ENCODE measurements at places on chromosomes 13 and 19.

- no peak for DNase-seq
Measured at GRCh38 chr19:19464339-19465098, 50.8 kb downstream of the TSSK6 start.

DNA sequence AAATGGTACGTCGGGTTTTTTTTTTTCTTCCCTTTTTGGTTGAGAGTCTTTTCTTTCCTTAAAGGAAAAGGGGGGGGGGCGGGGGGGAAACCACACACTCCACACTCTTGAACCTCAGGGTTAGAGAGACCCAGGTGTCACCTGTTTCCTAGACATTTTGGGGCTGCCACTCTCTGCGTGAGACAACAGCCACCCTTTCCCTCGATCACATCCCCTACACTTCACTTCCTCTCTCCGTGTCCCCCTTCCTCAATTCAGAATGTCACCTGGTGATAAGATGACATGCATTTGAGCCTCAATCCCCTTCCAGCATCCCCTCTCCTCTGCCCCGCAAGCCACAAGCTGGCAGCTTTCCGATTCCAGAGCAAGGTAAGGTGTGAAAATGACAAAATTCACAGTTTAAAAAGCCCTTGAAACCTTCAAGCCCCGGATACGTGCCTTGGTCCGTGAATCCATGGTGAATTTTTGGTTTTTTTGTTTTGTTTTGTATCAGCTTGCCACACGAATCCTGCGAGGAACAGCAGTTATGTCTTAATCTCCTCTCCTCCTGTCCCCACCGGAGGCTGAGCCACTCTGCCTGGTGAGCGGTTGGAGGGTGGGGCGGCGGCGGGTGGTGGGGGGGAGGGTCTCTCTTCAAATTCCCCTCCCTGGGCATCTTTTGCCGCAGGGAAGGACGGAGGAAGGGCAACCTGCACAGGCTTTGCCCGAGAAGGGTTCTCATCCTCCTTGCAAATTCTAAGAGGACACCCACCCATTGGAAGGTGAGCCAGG lies 4.2 kb downstream of the PTPRS start:
- no peak for DNase-seq

DNA sequence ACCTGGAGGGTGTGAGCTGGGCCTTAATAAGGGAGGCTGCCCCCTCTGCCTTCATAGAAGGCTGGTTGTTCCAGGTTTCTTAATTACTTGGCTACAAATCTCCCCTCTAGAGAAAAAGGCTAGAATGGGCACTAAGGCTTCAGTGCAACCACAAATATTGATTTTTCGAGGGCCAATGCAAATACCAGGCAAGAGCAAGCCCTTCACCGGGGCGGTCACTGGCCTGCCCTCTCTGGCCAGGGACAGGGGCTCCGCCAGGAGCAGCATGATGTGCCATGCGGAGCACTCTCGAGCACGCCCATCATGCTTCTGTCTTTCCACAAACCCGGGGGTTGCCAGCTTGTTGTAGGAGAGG lies 127.8 kb upstream of the SPACA7 start:
- DNase-seq = no peak

GRCh38 chr13:102040812-102041211 lies 361.0 kb downstream of the FGF14 start:
- peak; percentile 58 for DNase-seq

GRCh38 chr13:110379905-110380341 lies 72.8 kb downstream of the COL4A2 start:
- DNase-seq = no peak

- DNase-seq = no peak
Measured at GRCh38 chr19:46193678-46194077, 35.9 kb upstream of the IGFL1 start.

- no peak for DNase-seq
Measured at GRCh38 chr13:44044547-44045179, 165.0 kb downstream of the LACC1 start.

DNA sequence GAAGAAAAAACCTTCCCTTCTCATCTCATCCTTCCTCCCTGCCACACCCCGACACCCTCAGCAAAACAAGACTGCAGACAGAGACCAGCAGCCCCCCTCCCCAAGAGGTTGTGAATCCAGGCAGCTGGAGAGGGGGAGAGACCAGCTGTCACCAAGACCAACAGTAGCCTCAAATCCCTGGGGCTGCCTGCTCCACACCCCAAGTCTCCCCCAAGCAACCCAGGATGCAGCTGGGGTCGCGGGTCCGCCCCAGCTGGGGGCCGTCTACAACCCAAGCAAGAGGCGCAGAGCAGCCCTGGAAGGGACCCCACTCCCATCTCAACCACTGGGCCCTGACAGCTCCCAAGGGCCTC lies 7.1 kb downstream of the KLF16 start:
- no peak for DNase-seq

- no peak for DNase-seq
Measured at GRCh38 chr13:58884353-58885209, 1253.0 kb downstream of the PCDH17 start.

GRCh38 chr13:30972888-30973377 lies 40.5 kb downstream of the TEX26 start:
- no peak for DNase-seq

DNA sequence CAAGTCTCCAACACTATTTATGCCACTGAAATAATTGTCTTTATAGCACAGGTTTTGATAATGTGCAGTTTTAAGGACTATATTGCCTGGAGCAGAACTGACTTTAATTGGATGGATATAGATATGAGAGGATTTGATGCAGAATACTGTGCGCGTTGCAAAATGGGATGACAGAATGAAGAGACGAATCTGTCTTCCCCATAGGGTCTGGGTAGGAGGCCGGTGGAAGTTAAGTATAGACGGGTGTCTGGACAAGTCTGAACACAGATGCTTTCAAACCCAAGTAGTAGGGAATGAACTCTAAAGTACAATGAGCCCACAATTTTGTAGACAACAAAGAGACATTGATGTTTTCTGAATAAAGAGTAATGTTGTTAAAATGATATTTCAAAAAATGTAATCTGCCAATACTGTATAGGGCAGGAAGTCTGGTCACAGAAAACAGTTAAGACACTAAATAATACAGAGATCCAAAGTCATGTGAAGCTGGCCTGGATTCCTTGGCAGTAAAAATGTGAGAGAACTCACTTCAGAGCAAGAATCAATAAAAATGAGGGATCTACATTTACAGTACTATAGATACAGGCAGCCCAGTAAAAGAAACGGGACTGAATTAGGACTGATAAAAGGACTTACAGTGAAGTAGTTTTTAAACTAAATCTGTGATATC lies 125.5 kb downstream of the ENOX1 start:
- DNase-seq = no peak

GRCh38 chr19:29266001-29266400 lies 53.0 kb upstream of the UQCRFS1 start:
- no peak for DNase-seq

DNA sequence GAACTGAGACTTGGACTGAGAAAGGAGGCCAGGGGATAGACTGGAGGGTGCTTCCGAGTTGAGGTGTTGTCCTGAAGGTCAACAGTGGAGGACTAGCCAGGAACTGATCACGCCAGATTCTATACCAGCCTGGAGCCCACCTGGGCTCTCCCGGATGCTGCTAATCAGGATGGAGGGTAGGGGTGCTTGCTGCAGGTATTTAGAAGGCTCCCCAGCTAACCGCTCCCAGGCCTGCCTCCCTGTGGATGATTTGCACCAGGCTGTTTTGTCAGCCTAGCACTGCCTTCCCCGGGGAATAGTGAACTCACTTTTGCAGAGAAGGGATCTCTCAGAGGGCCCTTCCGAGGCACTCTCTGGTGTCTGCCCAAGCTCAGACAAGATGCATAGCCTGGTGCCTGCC lies 60.5 kb upstream of the KCTD15 start:
- no peak for DNase-seq

DNA sequence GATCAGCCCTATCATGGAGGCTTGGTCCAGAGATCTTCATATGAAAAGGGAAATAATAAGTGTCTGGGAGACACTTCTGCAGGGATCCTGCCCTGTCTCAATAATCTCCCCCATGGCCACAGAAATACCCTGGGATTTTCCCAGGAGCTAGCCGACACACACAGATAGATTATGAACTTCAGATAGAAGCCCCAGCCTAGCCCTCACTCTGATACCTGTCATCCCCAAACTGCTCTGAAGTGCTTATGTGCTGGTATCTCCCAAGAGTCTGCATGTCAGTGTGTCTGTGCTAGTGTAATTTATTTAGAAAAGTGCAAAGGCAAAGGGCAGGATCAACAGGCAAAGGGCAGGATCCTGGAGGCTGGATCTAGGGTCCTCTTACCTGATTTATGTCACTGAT lies 38.7 kb upstream of the ZNF766 start:
- DNase-seq = no peak

- no peak for DNase-seq
Measured at GRCh38 chr19:15282311-15282705, 50.0 kb downstream of the BRD4 start.

DNA sequence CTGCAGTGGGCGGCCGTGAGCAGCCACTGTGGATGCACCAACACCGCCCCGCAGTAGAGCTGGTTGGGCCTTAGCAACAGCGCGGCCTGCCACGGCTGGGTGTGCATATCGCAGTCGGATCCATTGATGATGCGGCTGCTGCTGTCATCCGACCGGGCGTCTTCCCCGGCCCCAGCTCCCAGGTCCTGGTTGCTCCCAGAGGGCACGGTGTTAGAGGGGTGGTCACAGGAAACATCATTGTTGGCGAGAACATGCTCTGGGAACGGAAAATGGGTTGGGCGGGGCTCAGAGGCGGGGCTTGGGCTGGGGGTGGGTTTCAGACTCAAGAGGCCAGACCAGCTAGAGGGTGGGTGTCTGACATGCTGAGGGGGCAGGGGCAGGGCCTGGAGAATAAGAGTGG lies 3.0 kb downstream of the KLK5 start:
- DNase-seq = no peak

GRCh38 chr13:97781891-97782305 lies 171.6 kb upstream of the IPO5 start:
- no peak for DNase-seq

- no peak for DNase-seq
Measured at GRCh38 chr19:33374236-33374714, 766 bp downstream of the CEBPG start.

DNA sequence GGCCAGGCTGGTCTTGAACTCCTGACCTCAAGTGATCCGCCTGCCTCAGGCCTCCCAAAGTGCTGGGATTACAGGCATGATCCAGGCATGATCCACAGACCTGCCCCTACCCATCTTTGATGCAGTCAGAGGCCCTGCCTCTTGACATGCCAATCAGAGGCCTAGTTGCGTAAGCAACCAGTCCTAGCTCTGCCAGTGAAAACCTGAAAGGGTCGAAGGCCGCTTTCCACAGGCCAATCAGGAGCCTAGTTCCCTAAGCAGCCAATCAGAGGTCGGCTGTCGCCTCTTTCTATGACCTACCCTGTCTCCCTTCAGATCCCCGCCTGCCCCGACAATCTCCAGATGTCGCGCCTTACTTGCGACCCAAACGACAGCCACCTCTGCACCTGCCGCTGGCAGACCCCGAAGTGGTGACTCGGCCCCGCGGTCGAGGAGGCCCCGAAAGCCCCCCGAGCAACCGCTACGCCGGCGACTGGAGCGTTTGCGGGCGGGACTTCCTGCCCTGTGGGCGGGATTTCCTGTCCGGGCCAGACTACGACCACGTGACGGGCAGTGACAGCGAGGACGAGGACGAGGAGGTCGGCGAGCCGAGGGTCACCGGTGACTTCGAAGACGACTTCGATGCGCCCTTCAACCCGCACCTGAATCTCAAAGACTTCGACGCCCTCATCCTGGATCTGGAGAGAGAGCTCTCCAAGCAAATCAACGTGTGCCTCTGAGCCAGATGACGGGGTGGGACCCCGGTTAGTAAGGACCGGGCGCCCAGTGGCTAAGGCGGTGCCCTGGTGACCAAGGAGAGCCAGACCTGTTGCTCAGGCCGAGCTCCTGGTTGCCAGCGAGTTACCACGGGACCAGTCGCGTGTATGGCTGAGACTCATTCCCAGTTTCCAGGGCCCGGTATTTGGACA lies 6.3 kb downstream of the SYDE1 start:
- DNase-seq = no peak

- DNase-seq = no peak
Measured at GRCh38 chr19:19550972-19551852, 13.1 kb downstream of the CILP2 start.

GRCh38 chr19:16019691-16020448 lies 56.4 kb upstream of the TPM4 start:
- no peak for DNase-seq

- DNase-seq = no peak
Measured at GRCh38 chr13:30037766-30038165, 187.3 kb upstream of the UBL3 start.

GRCh38 chr13:104872153-104872552 lies 1663.3 kb downstream of the EFNB2 start:
- DNase-seq = no peak

DNA sequence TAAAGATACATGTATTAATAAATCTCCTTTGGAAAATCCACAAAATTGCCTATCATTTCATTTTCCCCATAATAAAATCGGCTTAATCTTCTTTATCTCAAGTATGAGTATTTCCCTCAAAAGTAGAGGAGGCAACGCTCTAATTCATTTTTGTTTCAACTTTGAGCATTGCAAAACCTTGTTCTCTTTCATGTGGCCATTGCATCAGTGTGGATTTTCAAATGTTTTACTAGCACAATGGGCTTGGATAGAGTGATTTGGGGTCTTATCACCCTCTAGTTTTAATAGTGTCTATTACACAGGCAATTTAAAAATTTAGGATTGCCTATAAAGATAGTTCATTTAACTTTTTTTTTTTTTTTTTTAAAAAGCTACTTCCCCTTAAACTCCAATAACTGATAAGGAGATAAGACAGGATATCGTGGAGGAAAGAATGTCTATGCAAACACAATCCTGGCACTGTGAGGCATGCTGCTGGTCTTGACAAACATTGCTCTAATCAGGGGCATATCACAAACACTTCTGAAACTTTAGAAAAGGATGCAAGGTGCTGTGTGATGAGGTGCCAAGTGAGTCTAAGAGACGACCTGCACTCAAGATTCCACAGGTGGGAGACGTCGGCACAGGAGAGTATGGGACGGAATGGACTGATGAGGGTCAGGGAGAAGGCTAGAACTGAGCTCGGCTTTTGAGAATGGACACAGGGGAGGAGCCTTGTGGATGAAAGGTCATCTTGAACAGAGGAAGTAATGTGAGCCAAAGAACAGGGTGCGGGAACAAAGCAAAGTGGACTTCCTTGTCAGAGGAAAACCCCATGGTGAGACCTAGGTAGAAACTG lies 199.7 kb downstream of the IRS2 start:
- DNase-seq = no peak

DNA sequence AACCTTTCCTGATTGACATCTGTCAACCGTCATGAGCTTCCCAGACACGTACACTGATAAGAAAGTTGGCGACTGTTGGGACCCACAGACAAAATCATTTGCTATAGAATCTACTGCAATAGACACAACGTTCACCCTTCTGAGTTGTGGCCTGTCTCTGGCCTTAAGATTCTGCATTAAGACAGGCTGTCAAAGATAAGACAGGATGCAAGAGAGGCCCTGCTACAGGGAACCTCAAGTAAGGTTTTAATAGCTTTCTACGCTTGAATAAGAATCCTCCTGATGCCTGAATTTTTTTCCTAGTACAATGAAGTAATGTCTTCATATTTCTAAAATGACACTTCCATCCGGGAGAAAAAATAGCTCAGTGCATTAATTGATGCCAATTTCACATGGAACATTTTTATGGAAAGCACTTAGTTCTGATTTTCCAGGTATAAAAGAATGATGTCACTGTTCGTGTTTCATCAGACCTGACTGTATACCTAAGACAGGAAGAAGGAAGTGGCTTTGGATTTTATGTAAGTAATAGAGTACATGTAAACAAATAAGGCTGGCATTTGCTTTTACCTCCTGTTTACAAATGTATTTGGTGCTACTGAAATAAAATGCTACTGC lies 275.2 kb upstream of the GPC6 start:
- no peak for DNase-seq

GRCh38 chr13:113535381-113535781 lies 44.9 kb upstream of the DCUN1D2 start:
- DNase-seq = no peak

Measured in NCI-H1417 treated with DMSO at 0.1 percent for 48 hours (cell line).